H1 (cell line): ENCODE measurements at places on chromosomes 11 and 22. TPM values are rescaled to one million over a fixed set of nuclear protein-coding genes. Genes with fewer than 3 reads are reported as not detected.

Gene SERPINH1
- 420 and 424 TPM in 2 replicates for total RNA-seq

Gene MN1
- 4.9 and 5.2 TPM in 2 replicates for total RNA-seq

Gene IGF2
- 1.3 and 1.5 TPM in 2 replicates for total RNA-seq

Gene TOP3B
- total RNA-seq: 49.3 and 52.8 TPM in 2 replicates

Gene COMT
- total RNA-seq: 15.2 and 16.6 TPM in 2 replicates

Gene SYTL2
- total RNA-seq: 9.1 TPM in 2 replicates

Gene MYRF
- total RNA-seq: 6.0 TPM in 2 replicates

Gene CTSW
- not detected in 2 replicates for total RNA-seq

Gene DHCR7
- total RNA-seq: 144 and 148 TPM in 2 replicates

GRCh38 chr11:79702303-79702702 is 261.5 kb upstream of the TENM4 start:
- no peaks in the 10 kb centered on the region; the same call in 1 of the 2 replicates for H3K36me3 ChIP-seq
- H3K4me1 ChIP-seq: no peaks in the 10 kb centered on the region
- H3K27me3 ChIP-seq: no peaks in the 10 kb centered on the region
- no peak overlapping the region for H3K4me3 ChIP-seq
- DNase-seq: no peak

DNA sequence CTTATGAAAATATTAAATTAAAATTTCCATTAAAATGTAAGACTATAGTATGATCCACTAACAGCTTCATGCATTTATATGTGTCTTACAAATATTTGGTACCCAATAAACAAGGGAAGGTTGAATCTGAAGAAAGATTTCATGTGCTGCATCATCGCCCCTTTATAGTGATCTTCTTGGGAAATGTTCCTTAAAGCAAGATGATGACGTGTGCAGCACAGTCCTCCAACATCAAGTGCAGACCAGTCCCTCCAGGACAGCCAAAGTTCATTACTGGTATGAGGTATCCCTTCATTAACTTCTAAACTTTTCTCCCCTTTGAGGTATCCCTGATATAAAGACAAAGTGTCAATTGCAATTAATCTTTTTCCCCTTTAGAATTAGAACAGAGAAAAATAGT is 567.0 kb downstream of the METTL15 start:
- no peaks in the 10 kb centered on the region for H3K4me1 ChIP-seq
- no peaks in the 10 kb centered on the region for H3K27me3 ChIP-seq
- H3K36me3 ChIP-seq: no peaks in the 10 kb centered on the region
- no peak overlapping the region for H3K27ac ChIP-seq
- no peak overlapping the region for H3K4me3 ChIP-seq
- DNase-seq: no peak

- no peak overlapping the region for H3K27ac ChIP-seq
- H3K4me3 ChIP-seq: no peak overlapping the region
- no peaks in the 10 kb centered on the region for H3K36me3 ChIP-seq
- no peaks in the 10 kb centered on the region for H3K27me3 ChIP-seq
- no peak for DNase-seq
These were observed 34.3 kb upstream of the CFAP300 start for GRCh38 chr11:102012946-102013345.

DNA sequence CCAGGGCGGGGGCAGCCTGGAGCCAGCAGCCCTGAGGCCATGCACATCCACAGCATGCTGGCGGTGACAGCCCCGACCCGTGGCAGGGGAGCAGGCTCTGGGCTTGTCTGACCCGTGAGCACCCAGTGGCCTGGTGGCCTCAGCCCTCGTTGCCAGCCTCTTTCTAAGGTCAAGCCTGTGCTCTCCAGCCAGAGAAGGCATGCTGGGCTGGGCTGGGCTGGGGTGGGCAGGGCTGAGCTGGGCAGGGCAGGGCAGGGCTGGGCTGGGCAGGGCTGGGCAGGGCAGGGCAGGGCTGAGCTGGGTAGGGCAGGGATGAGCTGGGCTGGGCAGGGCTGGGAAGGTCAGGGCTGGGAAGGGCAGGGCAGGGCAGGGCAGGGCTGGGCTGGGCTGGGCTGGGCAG is 10.6 kb downstream of the H19 start:
- DNase-seq: no peak
- H3K27me3 ChIP-seq: no peaks in the 10 kb centered on the region
- no peaks in the 10 kb centered on the region for H3K4me1 ChIP-seq
- no peak overlapping the region for H3K27ac ChIP-seq
- H3K4me3 ChIP-seq: no peak overlapping the region

GRCh38 chr11:106854429-106854828 is 163.8 kb downstream of the GUCY1A2 start:
- no peak overlapping the region for H3K27ac ChIP-seq
- no peak overlapping the region for H3K4me3 ChIP-seq
- DNase-seq: no peak
- H3K36me3 ChIP-seq: no peaks in the 10 kb centered on the region
- no peaks in the 10 kb centered on the region for H3K27me3 ChIP-seq

- no peaks in the 10 kb centered on the region for H3K36me3 ChIP-seq
- no peak overlapping the region for H3K27ac ChIP-seq
- no peak overlapping the region for H3K4me3 ChIP-seq
- no peak for DNase-seq
- no peaks in the 10 kb centered on the region for H3K27me3 ChIP-seq
These were observed 11.0 kb downstream of the MS4A6E start for GRCh38 chr11:60338053-60338452.

DNA sequence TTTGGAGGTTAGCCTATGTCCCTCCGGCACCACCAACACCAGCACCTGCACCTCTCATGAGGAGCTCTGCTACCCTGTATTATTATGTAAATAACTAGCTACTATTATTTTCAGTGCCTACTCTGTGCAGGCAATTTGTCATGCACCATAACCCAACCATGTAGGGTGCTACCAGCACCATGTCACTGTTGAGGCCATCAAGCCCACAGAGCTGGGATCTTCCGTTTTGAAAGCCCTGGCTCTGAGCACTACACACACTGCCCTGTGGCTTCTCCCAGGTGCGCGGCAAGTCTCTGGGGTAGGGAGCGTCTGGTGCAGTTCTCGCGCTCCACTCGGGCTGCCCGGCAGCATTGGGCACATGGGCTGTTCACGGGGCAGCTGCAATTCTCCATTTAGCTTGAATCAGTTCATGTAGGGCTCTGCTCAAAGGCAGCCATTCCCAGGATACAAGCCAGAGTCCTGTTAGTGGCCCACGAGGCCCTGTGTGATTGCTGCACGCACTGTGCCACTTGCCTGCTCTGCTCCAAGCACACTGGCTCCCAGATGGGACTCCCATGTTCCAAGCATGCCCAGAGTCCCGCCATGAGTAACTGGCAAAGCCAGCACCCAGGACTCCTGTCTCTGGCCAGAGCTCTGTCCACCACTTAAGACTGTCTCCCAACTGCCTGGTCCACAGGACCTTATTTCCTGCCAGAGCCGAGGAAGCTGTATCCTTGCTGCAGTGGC is 42.5 kb upstream of the CDON start:
- H3K27me3 ChIP-seq: no peaks in the 10 kb centered on the region
- no peak overlapping the region for H3K27ac ChIP-seq
- DNase-seq: no peak
- H3K4me3 ChIP-seq: no peak overlapping the region
- H3K4me1 ChIP-seq: peaks cover 35% of the 10 kb centered on the region
- H3K36me3 ChIP-seq: no peaks in the 10 kb centered on the region

- H3K4me1 ChIP-seq: peaks cover 2% of the 10 kb centered on the region; the same call in 1 of the 2 replicates
- DNase-seq: no peak
- no peaks in the 10 kb centered on the region for H3K27me3 ChIP-seq
- 0 out of 2 replicates have a peak, but pooled peaks cover 6% of the 10 kb centered on the region for H3K36me3 ChIP-seq
- no peak overlapping the region for H3K4me3 ChIP-seq
- H3K27ac ChIP-seq: no peak overlapping the region
These were observed 95.7 kb downstream of the CWC15 start for GRCh38 chr11:94877443-94878200.

DNA sequence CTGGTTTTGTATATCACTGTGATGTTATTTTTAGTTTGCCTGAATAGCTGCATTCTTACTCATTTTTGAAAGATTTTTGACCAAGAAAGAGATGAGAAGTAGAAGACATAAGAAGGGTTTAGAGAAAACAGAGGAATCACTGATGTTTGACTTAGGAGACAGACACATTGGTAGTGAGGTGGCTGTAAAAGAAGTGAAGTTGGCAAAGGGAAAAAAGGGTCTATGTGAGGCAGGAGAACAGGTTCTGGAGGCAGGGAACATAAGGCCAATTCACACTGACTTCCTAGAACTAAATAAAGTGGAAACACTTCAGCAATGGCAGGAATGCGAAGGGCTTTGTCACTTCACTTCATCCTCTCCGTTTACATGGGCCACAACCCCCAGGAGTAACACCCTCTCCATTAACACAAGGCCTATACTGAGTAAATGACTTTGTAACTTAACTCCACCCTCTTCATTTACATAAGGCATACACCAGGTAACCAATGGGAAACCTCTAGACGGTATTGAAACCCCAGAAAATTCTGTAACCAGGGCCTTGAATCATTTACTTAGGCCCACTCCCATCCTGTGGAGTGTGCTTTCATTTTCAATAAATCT is 36.5 kb downstream of the CTSC start:
- no peak for DNase-seq
- peak overlapping the region; percentile 76 for H3K27ac ChIP-seq
- peaks cover 58% of the 10 kb centered on the region for H3K36me3 ChIP-seq
- H3K4me1 ChIP-seq: peaks cover 16% of the 10 kb centered on the region; the same call in 1 of the 2 replicates
- H3K4me3 ChIP-seq: no peak overlapping the region
- H3K27me3 ChIP-seq: no peaks in the 10 kb centered on the region

- DNase-seq: no peak
- H3K27ac ChIP-seq: peak overlapping the region; percentile 23; the same call in 1 of the 2 replicates
- peaks cover 17% of the 10 kb centered on the region for H3K4me1 ChIP-seq
- peak overlapping the region; percentile 47 for H3K4me3 ChIP-seq
- H3K27me3 ChIP-seq: no peaks in the 10 kb centered on the region; the same call in 1 of the 2 replicates
These were observed 40.4 kb downstream of the FLI1 start for GRCh38 chr11:128734103-128734831.

DNA sequence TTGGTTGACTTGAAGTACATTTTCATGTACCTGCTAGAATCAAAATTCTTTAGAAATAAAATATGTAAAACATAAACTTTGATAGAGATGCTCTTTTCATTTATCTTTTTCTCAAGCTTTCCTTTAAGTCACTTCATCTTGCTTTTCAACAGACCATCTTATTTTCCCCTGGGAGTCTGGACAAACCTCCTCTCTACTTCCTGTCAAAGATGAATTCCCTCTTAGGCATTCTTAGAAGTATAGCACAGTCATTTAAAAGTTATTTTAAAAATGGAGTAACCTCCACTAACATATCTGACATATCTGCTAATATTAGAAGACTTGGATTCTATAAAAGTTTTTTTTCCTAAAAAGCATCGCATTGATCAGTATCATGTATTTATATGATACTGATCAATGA is 84.8 kb upstream of the PAX6 start:
- no peak for DNase-seq
- H3K27ac ChIP-seq: no peak overlapping the region
- H3K36me3 ChIP-seq: no peaks in the 10 kb centered on the region
- no peaks in the 10 kb centered on the region for H3K27me3 ChIP-seq

GRCh38 chr11:123357353-123357989 is 72.6 kb upstream of the GRAMD1B start:
- no peaks in the 10 kb centered on the region for H3K4me1 ChIP-seq
- no peak overlapping the region for H3K27ac ChIP-seq
- peaks cover 44% of the 10 kb centered on the region for H3K27me3 ChIP-seq
- no peaks in the 10 kb centered on the region for H3K36me3 ChIP-seq

- no peak overlapping the region for H3K27ac ChIP-seq
- H3K4me1 ChIP-seq: peaks cover 30% of the 10 kb centered on the region
- no peaks in the 10 kb centered on the region for H3K36me3 ChIP-seq
- no peak overlapping the region for H3K4me3 ChIP-seq
- no peak for DNase-seq
- no peaks in the 10 kb centered on the region for H3K27me3 ChIP-seq
These were observed 24.9 kb upstream of the SHISAL1 start for GRCh38 chr22:44337678-44338004.

GRCh38 chr11:109130910-109131309 is 291.1 kb upstream of the C11orf87 start:
- no peak overlapping the region for H3K27ac ChIP-seq
- no peak overlapping the region for H3K4me3 ChIP-seq
- DNase-seq: no peak
- H3K36me3 ChIP-seq: no peaks in the 10 kb centered on the region
- no peaks in the 10 kb centered on the region for H3K4me1 ChIP-seq
- H3K27me3 ChIP-seq: no peaks in the 10 kb centered on the region; the same call in 1 of the 2 replicates

GRCh38 chr22:32354360-32355351 is 3.0 kb upstream of the RFPL3 start:
- no peaks in the 10 kb centered on the region for H3K4me1 ChIP-seq
- no peak overlapping the region for H3K27ac ChIP-seq
- DNase-seq: no peak
- H3K36me3 ChIP-seq: no peaks in the 10 kb centered on the region
- no peaks in the 10 kb centered on the region for H3K27me3 ChIP-seq
